Caki2 (cell line): ENCODE measurements at places on chromosomes 16 and 17. TPM values are rescaled to one million over a fixed set of nuclear protein-coding genes. Genes with fewer than 3 reads are reported as not detected.

Gene WSB1
- total RNA-seq = 28.0 and 47.5 TPM in 2 replicates

Gene PLCD3
- total RNA-seq = 74.9 and 164 TPM in 2 replicates

Gene MMP15
- 11.7 and 12.3 TPM in 2 replicates for total RNA-seq

Gene IGF2BP1
- total RNA-seq = 0.29 and 1.2 TPM in 2 replicates

Gene GRAP
- 4.3 TPM in 1 of 2 replicates, not detected in the other for total RNA-seq

Gene AOC3
- total RNA-seq = 0.17 TPM in 1 of 2 replicates, not detected in the other

Gene MYH13
- not detected in 2 replicates for total RNA-seq

Gene SHCBP1
- 10.3 and 11.9 TPM in 2 replicates for total RNA-seq

Gene CDH3
- 0.06 TPM in 1 of 2 replicates, not detected in the other for total RNA-seq

Gene MRPL12
- 185 and 238 TPM in 2 replicates for total RNA-seq

Gene QPRT
- total RNA-seq = 57.5 and 101 TPM in 2 replicates

Gene CHST5
- not detected in 2 replicates for total RNA-seq

Gene ST6GALNAC1
- total RNA-seq = not detected in 2 replicates

Gene FZD2
- total RNA-seq = 16.3 and 18.1 TPM in 2 replicates

Gene P2RX1
- total RNA-seq = not detected in 2 replicates

Gene OR2C1
- total RNA-seq = not detected in 2 replicates

Gene TP53TG3F
- not detected in 2 replicates for total RNA-seq

Gene BAHCC1
- total RNA-seq = 4.4 and 11.9 TPM in 2 replicates

Gene MON1B
- total RNA-seq = 2.5 and 4.3 TPM in 2 replicates

Gene TBC1D3I
- not detected in 2 replicates for total RNA-seq

Gene LLGL1
- total RNA-seq = 18.1 and 21.4 TPM in 2 replicates

Gene SYT17
- 9.9 and 15.1 TPM in 2 replicates for total RNA-seq

Gene SPIRE2
- 6.0 and 13.1 TPM in 2 replicates for total RNA-seq
